ENCODE measurements at places on chromosomes 7 and 10. TPM values are rescaled to one million over a fixed set of nuclear protein-coding genes. Genes with fewer than 3 reads are reported as not detected.

Gene NEBL
- 0.59 TPM for total RNA-seq

DNA sequence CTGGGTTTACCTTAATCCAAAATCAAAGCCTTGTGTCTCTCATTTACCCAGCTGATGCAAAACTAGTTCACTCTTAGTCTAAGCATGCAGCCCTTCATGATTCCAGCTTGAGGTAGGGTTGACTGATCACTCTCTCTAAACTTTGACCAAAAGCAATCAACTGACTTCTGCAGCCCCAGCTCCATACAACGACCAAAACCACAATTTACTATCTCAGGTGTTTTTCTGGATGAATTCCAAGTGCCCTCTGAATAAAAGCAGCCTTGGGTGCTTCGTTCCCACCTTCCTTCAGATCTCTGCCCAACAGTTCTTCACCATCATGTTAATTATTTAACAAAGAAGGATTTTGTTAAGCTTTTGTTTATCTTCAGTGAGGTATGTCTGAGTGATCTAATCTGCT lies 62.6 kb downstream of the CCDC6 start:
- H3K36me3 ChIP-seq = peaks cover 51% of the 10 kb centered on the region
- H3K27me3 ChIP-seq = no peaks in the 10 kb centered on the region
- no peak for DNase-seq
- H3K27ac ChIP-seq = no peak overlapping the region

DNA sequence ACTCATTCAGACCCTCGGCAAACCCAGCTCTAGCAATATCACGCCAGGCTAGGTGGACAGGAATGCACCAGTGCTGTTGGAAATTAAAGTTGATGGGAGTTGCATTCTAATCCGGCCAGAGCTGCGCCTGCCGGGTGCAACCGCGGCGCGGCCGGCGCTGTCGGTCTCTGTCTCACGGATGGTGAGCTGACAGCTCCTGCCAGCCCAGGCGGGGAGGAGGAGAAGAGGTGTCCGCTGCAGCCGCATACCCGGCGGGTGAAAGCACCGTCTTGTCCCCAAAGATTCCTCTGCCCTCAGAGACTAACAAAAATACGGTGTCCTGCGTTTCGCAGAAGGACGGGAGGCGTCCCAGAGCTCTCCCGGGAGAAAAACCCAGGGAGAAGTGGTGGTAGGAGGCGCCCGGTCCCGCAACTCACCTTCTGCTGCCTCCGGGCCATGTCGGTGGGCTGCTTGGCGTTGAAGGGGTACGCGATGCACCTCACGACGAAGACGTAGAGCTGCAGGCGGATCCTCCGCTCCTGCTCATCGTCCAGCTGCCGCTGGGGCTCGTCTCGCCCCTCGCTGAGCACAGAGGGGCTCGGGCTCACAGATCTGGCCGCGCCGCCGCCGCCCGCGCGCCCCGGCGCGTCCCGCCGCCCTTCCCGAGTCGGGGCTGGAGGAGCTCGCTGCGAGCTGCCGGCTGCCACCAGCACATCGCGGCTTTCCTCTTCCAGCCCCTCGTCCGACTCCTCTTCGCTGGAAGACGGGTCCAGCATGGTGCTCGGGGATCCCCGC lies 490 bp downstream of the CADPS2 start:
- H3K4me3 ChIP-seq = peak overlapping the region; percentile 44
- no peaks in the 10 kb centered on the region for H3K36me3 ChIP-seq
- peaks cover 53% of the 10 kb centered on the region for H3K27me3 ChIP-seq
- peak; percentile 55 for DNase-seq
- H3K27ac ChIP-seq = no peak overlapping the region
- peaks cover 5% of the 10 kb centered on the region for H3K4me1 ChIP-seq

DNA sequence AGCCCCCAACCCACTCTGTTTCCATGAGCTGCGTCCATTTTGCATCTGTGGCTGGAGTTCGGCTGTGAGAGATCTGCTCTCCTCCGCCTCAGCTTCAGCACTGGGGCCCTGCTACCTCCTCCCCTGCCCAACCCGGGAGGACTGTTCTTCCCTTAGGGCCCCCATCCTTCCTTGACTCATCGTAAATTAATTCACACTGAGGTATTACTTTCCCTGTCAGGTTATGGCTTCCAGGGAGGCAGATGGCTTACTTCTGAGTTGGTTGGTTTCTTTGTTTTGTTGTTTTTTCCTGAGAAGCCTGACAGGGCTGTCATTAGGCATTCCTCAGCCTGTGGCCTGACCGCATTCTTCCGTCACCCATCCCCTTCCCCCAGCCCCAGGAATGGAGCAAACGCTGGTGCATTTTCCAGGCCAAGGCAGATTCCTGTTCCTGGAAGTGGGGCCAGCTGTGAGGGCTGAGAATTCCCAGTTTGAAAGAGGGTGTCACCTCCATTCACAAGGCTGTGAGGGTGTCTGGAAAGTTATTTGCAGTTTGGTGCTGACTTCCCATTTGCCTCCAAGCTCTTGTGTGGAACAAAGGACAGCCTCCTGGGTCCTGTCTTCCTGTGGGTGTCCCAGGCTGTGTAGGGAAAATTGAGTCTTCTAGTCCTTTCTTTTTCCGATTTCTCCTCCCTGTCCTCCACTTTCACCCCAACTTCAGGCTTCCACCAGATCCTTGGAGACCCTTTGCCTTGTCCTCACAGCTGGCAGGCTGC lies 11.7 kb downstream of the CPA5 start:
- DNase-seq = no peak
- H3K27ac ChIP-seq = no peak overlapping the region
- H3K4me3 ChIP-seq = no peak overlapping the region

Gene TFR2
- total RNA-seq = 20.7 TPM

- no peak overlapping the region for H3K27ac ChIP-seq
- H3K27me3 ChIP-seq = no peaks in the 10 kb centered on the region
- no peak overlapping the region for H3K4me3 ChIP-seq
- H3K4me1 ChIP-seq = no peaks in the 10 kb centered on the region
- no peak for DNase-seq
- H3K36me3 ChIP-seq = no peaks in the 10 kb centered on the region
Observed at GRCh38 chr10:59303018-59303417, 59.3 kb downstream of the FAM13C start.

DNA sequence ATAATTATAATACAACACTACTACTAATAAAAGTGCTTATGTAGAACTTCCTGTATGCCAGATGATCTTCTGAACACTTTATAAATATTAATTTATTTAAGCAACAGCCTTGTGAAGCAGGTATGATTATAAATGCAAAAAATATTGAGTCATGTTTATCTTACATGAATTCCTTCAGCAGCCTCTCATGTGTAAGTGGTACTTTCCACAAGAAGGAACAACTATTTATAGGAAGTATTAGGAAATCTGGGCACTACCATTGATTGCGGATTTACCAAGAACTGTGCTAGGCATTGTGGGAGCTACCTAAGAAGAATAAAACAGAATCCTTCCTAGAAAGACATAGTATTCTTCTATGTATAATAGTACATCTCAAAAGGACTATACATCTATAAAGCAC lies 10.7 kb upstream of the STEAP4 start:
- H3K4me1 ChIP-seq = peaks cover 4% of the 10 kb centered on the region
- peaks cover 6% of the 10 kb centered on the region for H3K27me3 ChIP-seq
- H3K4me3 ChIP-seq = no peak overlapping the region
- H3K36me3 ChIP-seq = no peaks in the 10 kb centered on the region
- DNase-seq = no peak

DNA sequence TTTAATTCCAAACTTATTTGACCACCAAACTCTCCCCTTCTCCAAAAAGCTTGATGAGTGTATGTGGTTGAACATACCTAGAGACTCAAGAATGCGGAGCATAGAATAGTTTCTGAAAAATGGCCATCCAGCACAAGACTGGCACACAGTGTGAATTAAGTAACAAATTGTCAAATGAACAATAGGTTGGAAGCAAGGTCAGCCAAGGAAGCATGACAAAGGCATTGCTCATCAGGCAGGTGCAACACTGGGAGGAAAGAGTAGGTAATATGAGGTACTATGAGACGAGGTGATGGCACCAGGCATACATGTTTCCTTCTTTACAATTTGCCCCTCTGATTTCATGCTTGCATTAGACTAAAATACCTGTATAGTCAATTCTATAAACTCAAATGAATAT lies 73.7 kb downstream of the DKK1 start:
- H3K4me3 ChIP-seq = no peak overlapping the region
- DNase-seq = no peak
- H3K27me3 ChIP-seq = no peaks in the 10 kb centered on the region
- H3K4me1 ChIP-seq = no peaks in the 10 kb centered on the region

GRCh38 chr10:61902445-61903220 lies 1.1 kb downstream of the ARID5B start:
- peak overlapping the region; percentile 97 for H3K27ac ChIP-seq
- DNase-seq = peak; percentile 87
- peaks cover 14% of the 10 kb centered on the region for H3K36me3 ChIP-seq
- peak overlapping the region; percentile 92 for H3K4me3 ChIP-seq

DNA sequence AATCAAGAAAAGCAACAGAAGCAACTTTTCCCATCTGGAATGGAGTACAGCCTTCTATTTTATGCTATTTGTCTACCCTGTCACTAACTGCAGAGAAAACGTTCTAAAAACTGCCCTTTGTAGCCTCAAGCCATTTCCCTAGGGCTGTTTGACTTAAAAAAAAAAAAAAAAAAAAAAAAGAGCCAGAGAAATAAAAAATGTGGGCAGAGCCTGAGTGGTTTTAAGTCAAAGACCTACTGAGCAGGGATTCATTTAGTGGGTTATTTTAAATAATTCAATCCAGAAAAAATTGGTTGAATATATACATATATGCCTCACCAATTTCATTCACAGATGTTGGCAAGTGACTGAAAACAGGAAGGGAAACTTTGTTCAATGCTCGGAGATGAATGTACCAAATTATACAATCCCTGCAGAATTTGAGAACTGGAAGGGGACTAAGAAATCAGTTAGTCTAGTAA lies 75.2 kb downstream of the PPP1R3C start:
- H3K27ac ChIP-seq = no peak overlapping the region
- no peak for DNase-seq
- H3K4me1 ChIP-seq = no peaks in the 10 kb centered on the region
- H3K27me3 ChIP-seq = peaks cover 3% of the 10 kb centered on the region
- H3K36me3 ChIP-seq = no peaks in the 10 kb centered on the region
- H3K4me3 ChIP-seq = no peak overlapping the region

- no peak overlapping the region for H3K4me3 ChIP-seq
- peak; percentile 37 for DNase-seq
- H3K27me3 ChIP-seq = peaks cover 10% of the 10 kb centered on the region
Observed at GRCh38 chr7:50589364-50589763, 24.2 kb upstream of the DDC start.

DNA sequence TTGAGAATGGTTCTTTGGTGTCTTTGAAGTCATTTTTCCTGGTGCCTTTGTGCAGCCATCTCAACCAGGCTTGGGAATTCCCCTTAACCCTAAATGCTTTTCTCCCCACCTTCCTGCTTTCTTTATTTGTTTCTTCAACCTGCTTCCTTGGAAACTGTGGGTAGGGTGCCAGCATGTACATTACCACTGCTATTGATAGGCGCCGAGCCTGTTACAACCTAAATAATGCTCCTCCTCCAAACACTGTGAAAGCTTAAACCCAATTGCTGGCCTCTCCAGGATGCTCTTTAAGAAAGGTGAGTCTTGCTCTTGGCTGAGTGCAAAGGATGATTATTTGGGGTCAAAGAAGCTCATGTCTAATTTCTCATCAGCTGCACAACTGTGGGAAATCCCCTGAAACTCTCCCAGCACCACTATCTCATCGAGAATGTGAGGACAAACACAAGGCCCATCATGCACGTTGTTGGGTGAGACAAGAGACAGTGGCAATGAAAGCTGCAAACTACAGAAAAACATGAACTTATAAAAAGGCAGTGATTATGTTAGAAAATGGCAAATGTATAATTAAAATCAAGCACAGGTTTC lies 285.5 kb upstream of the IGFBP3 start:
- no peaks in the 10 kb centered on the region for H3K4me1 ChIP-seq
- H3K27me3 ChIP-seq = no peaks in the 10 kb centered on the region
- no peak overlapping the region for H3K27ac ChIP-seq
- no peaks in the 10 kb centered on the region for H3K36me3 ChIP-seq
- H3K4me3 ChIP-seq = no peak overlapping the region

GRCh38 chr7:22302193-22302592 lies 54.8 kb downstream of the RAPGEF5 start:
- DNase-seq = no peak
- H3K4me3 ChIP-seq = no peak overlapping the region
- no peaks in the 10 kb centered on the region for H3K4me1 ChIP-seq
- no peaks in the 10 kb centered on the region for H3K36me3 ChIP-seq
- peaks cover 12% of the 10 kb centered on the region for H3K27me3 ChIP-seq
